Psoas muscle (tissue), 8 donors: ENCODE measurements at places on chromosomes 6 and 20. TPM values are rescaled to one million over a fixed set of nuclear protein-coding genes. Genes with fewer than 3 reads are reported as not detected.

Gene VSTM2L
- 0.84 TPM for total RNA-seq

DNA sequence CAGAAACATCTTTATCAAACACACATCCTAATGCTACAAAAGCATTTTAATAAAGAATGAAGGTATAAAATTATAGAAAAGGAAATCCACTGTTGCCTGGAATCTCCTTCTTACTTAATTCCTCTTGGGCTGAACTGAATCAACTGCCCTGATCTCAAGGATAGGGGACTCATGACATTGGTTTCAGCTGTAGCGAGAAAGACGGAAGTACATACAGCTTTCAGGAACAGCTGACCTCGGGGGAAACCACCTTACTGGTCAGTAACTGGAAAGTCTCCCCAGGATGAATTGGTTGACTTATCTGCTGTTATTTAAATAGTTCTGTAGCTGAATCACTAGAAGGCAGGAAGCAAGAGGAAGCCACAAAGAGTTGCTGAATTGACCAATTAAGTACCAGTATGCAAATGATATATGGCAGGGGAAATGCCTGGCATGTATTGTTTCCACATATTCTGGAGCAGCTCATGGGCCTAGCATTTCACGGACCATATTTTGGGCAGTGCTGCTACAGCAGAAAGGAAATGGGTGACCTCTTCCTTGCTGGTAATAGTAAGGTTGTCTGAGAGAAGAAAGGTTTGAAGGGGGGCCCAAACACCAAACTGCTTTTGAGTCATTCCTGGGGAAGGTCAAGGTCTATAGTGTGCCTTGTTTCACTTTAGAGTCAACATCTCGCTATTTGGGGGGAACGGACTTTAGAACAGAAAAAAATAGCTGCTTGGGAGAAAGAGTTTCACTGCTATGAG is 43.7 kb upstream of the MAP7 start:
- no peak for DNase-seq
- peaks cover 14% of the 10 kb centered on the region for H3K4me1 ChIP-seq
- H3K27me3 ChIP-seq = no peaks in the 10 kb centered on the region
- peaks cover 30% of the 10 kb centered on the region for H3K36me3 ChIP-seq
- no peak overlapping the region for H3K4me3 ChIP-seq

GRCh38 chr6:56101141-56101553 is 146.2 kb downstream of the COL21A1 start:
- H3K27me3 ChIP-seq = no peaks in the 10 kb centered on the region
- H3K36me3 ChIP-seq = no peaks in the 10 kb centered on the region
- H3K4me3 ChIP-seq = no peak overlapping the region
- no peak for DNase-seq
- H3K4me1 ChIP-seq = no peaks in the 10 kb centered on the region

DNA sequence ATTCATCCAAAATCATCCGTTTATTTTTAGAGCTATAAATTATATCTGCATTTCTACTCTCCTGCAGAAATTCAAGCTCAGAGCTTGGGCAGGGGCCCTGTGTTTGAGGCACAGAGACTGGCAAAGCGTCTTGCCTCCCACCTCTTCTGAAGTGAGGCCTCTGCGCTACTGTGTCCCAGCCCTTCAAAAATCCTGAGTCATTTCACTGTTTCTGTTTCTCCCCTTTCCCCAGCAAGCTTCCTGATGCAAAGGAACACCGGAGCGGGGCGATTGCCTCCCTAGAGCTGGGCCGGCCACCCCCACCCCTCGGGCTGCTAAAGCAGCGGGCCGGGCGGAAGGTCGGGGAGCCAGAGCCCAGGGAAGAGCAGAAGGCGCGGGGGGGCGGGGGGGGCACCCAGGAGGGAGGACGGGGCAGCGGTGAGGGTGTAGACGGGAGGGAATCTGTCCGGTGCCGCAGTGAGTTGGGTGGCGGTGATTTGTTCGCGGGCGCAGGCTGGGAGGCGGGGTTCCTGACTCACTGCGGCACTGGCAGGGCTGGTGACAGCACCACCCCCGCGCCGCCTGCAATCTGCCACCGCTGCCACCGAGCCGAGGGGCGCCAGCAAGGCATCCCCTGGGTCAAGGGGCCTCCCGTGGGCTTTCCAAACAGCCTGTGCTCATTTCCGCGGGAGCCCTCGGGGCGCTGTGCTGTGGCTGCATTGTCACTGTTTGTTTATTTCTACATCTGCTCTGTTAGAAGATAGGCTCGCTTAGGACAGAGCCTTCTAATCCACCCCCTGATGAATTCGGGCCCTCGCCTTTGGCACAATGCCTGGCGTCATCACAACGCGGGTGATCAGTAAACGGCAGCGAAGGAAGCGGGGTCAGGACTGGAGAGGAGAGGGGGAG is 46.5 kb upstream of the SNAP25 start:
- H3K27me3 ChIP-seq = peaks cover 15% of the 10 kb centered on the region
- peak overlapping the region; percentile 52 for H3K4me3 ChIP-seq
- no peaks in the 10 kb centered on the region for H3K36me3 ChIP-seq
- no peak overlapping the region for H3K27ac ChIP-seq

- H3K27ac ChIP-seq = peak overlapping the region; percentile 82
- no peaks in the 10 kb centered on the region for H3K27me3 ChIP-seq
- H3K36me3 ChIP-seq = no peaks in the 10 kb centered on the region
These were observed 94.3 kb downstream of the CEBPB start for GRCh38 chr20:50284811-50285375.
